ENCODE measurements at places on chromosomes 3 and 15. TPM values are rescaled to one million over a fixed set of nuclear protein-coding genes. Genes with fewer than 3 reads are reported as not detected.

Gene SH2D7
- 0.09 TPM for polyA plus RNA-seq

Gene NOX5
- polyA plus RNA-seq, result 0.24 TPM

Gene TRPM1
- not detected for polyA plus RNA-seq

Gene FANCD2
- polyA plus RNA-seq, result 6.9 TPM

Gene PAK6
- 0.83 TPM for polyA plus RNA-seq

Gene GLDN
- polyA plus RNA-seq, result 0.43 TPM

Gene TXNRD3
- 8.4 TPM for polyA plus RNA-seq

Gene PLIN1
- 0.32 TPM for polyA plus RNA-seq

Gene KLHL6
- polyA plus RNA-seq, result 1.5 TPM

Gene AADAC
- polyA plus RNA-seq, result 0.25 TPM

Gene TMC3
- polyA plus RNA-seq, result 0.08 TPM

GRCh38 chr3:177426106-177426877, 229.0 kb upstream of the TBL1XR1 start:
- no peak for DNase-seq

DNA sequence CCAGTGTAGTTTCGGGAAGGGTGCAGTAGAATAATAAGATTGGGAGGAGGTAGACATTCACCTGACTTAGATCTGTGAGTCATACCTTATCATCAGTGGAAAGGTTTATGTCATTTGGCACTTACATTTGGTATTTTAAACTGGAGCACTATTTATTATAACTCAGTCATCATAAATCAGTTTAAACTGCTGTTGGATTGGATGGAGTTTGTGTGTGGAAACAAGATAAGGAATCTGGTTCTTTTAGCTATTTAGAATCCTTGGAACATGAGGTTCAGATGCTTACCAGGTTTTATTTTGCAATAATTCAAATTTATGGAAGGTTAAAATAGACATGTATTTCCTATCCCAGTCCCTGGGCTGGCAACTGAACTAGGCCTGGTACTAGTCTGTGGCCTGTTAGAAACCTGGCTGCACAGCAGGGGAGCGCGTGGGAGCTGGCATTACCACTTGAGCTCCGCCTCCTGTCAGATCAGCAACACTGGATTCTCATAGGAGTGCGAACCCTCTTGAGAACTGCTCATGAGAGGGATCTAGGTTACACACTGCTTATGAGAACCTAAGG, 34.5 kb downstream of the ZFAND6 start:
- DNase-seq, result no peak

DNA sequence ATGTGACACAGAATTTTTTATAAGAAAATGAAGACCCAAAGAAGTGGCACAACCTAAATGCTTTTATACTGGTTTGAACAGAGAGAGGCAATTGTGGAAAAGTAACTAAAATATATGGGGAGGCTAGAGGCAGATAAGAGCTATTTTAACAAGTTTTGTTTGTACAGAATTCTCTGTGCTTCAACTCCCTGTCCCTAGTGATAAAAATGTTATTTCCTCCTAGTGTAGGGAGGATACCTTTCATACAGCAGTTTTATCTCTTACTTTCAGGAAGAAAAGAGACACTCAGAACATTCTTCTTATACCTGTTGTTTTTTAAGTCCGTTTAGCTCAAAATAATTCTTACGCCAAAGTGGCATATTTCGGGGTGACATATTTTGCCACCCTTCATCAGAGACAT, 21.2 kb upstream of the ZNF639 start:
- DNase-seq, result no peak

DNA sequence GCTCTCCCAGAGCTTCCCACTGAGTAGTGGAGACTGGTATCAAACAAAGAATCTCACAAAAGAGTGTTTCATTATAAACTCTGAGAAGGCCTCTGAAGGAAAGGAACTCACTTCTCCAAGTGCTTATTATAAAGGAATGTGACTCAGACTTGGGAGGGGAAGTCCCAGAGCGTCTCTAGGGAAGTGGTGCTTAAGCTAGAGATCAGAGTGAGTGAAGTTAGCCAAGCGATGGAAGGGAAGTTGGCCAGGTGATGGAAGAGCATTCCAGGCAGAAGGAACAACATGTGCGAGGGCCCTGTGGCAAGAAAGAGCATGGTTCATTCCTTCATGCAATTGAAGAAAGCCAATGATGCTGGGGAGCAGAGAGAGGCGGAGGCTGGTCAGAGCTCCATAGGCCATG, 2.3 kb downstream of the XYLB start:
- DNase-seq, result no peak

DNA sequence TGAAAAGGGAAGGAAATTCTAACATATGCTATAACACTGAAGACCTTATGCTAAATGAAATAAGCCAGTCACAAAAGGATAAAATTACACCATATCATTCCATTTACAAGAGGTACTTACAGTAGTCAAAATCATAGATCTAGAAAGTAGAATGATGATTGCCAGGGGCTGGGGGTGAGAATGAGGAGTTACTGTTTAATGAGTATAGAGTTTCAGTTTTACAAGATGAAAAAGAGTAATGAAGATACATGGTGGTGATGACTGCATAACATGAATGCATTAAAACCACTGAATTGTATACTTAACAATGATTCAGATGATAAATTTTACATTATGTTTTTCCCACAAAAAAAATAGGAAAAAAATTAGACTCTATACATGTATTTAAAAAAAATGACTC, 152.6 kb downstream of the SCAPER start:
- DNase-seq, result no peak

GRCh38 chr3:189988322-189988721, 132.4 kb downstream of the P3H2 start:
- no peak for DNase-seq

DNA sequence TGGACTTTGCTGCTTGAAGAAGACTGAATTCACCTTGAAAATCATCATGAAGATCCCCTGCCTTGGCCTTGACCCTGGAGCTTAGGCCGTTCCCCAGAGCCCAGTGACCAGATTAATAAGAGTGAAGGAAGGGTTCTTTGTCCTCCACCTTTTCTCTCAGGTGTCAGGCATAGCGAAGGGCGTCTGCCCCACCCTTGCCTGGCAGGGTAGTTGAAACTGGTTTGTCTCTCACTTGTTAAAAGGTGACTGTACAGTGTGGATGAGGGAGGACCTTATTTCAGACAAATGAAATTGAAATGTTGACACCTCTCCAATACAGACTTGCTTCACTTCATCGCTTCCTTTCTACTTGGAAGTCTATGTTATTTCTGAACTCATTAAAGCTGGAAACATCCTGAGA, 223.7 kb upstream of the BHLHE40 start:
- DNase-seq, result no peak

DNA sequence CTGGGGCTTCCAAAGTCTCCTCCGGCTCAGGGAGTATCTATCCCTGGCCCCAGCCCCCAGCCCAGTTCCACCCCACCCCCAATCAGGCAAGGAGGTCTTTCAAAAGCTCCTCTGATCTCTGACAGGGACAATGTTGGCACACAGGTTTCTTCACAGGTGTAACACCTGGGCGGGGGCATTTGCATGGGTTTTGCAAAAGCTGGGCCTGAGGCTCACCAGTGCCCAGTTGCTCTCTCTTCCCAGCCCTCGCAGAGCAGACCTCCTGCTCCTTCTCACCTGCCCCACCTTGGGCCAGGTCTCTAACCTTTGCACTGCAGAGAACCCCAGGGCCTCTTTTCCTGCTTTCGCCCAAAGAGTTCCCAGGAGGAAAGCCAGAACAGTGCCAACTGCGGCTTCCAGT, 8.6 kb upstream of the CSK start:
- no peak for DNase-seq

- peak; percentile 28 for DNase-seq
These were observed 73.7 kb upstream of the TLE3 start for GRCh38 chr15:70171256-70171886.

GRCh38 chr3:2870724-2871333, 239.3 kb downstream of the IL5RA start:
- no peak for DNase-seq

- no peak for DNase-seq
These were observed 179.8 kb downstream of the APBA2 start for GRCh38 chr15:29065571-29065970.

- no peak for DNase-seq
These were observed 1.1 kb upstream of the UBE2E1 start for GRCh38 chr3:23804441-23805209.

- DNase-seq, result no peak
These were observed 121.3 kb upstream of the WNT7A start for GRCh38 chr3:14001136-14001535.

DNA sequence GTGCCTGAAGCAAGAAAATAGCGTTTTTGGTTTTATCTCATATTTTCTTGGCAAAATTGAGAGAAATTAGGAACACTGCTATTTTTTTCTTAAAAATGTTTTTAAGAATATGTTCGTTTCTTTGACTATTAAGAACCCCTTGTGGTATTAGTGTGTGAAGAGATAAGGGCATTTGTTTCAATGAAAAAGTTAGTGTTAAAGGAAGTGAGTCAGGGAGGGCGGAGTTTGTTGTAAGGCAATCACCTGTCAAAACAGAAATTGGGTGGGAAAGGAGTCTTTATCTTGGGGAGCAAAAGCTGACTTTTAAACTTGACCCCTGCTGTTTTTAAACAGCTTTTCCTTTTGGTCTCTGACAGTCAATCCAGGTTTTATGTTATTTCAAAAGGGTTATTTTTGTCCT, 4.2 kb downstream of the RAP2B start:
- no peak for DNase-seq

GRCh38 chr3:40398346-40398745, 11.4 kb downstream of the ENTPD3 start:
- no peak for DNase-seq

GRCh38 chr3:50436114-50436674, 67.2 kb downstream of the CACNA2D2 start:
- no peak for DNase-seq

- DNase-seq, result no peak
These were observed 19.1 kb upstream of the SCAANT1 start for GRCh38 chr3:63931290-63931689.

- DNase-seq, result no peak
These were observed 48.4 kb upstream of the TJP1 start for GRCh38 chr15:29870495-29871151.

GRCh38 chr3:60304112-60304511, 947.1 kb downstream of the FHIT start:
- DNase-seq, result no peak

DNA sequence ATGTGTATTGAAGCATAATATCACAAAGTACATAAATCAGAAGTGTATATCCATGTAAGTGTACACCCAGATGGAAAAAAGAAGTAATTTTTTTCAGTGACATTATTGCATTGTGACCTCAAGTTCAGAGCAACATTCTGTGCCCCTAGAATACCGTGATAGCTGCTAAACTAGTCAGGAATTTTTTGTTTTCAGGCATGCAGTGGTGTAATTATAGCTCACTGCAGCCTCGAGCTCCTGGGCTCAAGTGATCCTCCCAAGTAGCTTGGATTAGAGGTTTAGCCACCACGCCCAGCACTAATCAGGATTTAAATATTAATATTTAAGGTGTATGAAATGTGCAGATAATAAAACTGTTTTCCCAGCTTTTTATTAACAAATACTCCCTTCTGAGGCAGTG, 25.5 kb downstream of the SEC62 start:
- no peak for DNase-seq

GRCh38 chr15:91461377-91461776, 361.3 kb downstream of the SV2B start:
- no peak for DNase-seq

- DNase-seq, result no peak
These were observed 787.9 kb upstream of the LMCD1 start for GRCh38 chr3:7713724-7714123.

GRCh38 chr15:58369261-58369701, 62.5 kb upstream of the LIPC start:
- no peak for DNase-seq

- no peak for DNase-seq
These were observed 517.5 kb downstream of the NTRK3 start for GRCh38 chr15:87739081-87739480.

DNA sequence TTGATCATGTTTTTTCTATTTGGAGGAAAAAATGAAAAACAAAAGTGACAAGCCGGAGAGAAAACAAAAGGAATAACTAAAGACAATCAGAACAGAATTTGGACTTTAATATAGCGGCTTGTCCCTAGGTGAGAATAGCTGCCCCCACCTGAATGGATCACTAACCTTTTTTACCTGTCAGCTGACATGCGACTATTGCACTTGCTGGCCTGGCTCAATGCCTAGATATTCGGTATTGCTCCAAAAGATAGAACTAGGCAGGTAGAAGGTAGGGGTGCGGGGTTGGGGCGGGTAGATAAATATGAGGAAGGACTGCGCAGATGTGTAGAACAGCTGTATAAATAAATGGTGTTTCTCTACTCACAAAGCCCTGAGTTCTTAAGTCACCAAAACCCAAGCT, 650 bp upstream of the MORC1 start:
- no peak for DNase-seq

GRCh38 chr15:31328969-31329639, 2.5 kb downstream of the KLF13 start:
- DNase-seq, result no peak

- DNase-seq, result no peak
These were observed 8.8 kb downstream of the SNTN start for GRCh38 chr3:63661242-63661641.
